Small intestine (tissue), 16 donors: ENCODE measurements at places on chromosomes 7 and 10. TPM values are rescaled to one million over a fixed set of nuclear protein-coding genes. Genes with fewer than 3 reads are reported as not detected.

DNA sequence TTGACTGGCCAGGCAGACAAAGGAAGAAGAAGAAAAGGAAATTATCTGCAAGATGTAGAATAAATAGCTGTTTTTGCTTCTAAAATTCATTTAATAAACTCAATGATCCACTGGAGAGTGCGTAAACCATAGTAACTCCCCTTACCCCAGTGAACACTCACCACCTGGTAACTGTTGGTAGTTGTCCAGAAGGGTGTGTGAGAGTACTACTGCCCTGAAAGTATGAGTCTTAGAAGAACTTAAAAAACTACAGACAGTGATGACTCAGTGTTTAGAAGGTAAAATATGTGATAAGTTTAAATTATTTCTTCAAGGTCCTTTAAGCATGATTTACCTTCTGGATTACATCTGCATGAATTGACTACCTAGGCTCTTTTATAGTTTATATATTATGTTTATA lies 53.0 kb upstream of the SEMA3A start:
- no peak overlapping the region for H3K27ac ChIP-seq
- no peaks in the 10 kb centered on the region for H3K27me3 ChIP-seq
- no peaks in the 10 kb centered on the region for H3K4me1 ChIP-seq
- no peak for DNase-seq

DNA sequence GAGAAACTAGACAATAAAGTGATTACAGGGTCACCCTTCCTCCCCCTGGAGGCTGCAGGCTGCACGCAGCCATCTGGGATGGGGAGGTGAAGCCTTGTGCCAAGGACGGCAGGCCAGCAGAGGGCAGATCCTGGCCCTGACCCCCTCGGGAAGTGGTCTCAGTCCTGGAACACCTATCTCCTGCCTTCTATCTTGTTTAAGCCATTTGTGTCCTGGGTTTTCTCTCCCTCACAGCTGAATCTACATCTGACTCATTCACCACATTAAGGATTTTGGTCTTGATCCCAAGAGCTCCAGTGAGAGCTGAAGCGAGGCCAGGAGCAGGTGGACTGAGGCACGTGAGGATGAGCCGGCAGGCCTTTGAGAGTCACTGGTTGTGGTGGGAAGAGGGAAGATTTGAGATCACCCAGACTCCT lies 16.4 kb upstream of the PARP12 start:
- no peak overlapping the region for H3K4me3 ChIP-seq
- no peak overlapping the region for H3K27ac ChIP-seq
- H3K36me3 ChIP-seq, result no peaks in the 10 kb centered on the region
- no peaks in the 10 kb centered on the region for H3K4me1 ChIP-seq
- DNase-seq, result peak; percentile 40

DNA sequence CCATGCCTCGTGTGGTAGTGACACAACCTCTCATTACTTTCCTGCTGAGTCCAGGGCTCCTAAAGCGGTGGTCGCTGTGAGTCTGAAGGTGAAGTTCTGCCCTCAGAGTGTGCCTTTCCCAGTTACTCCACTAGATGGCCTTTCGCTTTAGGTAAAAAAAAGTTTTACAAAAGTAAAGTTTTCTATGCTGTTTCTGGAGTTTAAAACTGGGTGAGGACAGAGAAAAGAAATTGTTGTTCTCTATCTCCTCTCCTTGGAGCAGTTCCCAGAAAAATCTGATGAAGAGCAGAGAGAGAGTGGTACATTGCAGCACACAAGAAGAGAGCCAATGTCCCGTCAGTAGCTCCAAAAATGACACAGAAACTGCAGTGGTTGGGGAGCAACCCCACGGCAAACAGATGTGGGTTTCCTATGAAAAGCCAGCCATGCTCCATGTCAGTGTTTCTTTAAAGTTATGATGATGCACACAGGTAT lies 257.1 kb downstream of the GLI3 start:
- H3K27me3 ChIP-seq, result no peaks in the 10 kb centered on the region
- H3K4me3 ChIP-seq, result no peak overlapping the region
- H3K36me3 ChIP-seq, result no peaks in the 10 kb centered on the region
- DNase-seq, result peak; percentile 44
- no peak overlapping the region for H3K27ac ChIP-seq
- H3K4me1 ChIP-seq, result no peaks in the 10 kb centered on the region

GRCh38 chr10:123972481-123973401 lies 81.1 kb upstream of the CPXM2 start:
- H3K4me1 ChIP-seq, result no peaks in the 10 kb centered on the region
- H3K36me3 ChIP-seq, result no peaks in the 10 kb centered on the region
- DNase-seq, result no peak
- H3K4me3 ChIP-seq, result no peak overlapping the region
- H3K27me3 ChIP-seq, result peaks cover 3% of the 10 kb centered on the region

DNA sequence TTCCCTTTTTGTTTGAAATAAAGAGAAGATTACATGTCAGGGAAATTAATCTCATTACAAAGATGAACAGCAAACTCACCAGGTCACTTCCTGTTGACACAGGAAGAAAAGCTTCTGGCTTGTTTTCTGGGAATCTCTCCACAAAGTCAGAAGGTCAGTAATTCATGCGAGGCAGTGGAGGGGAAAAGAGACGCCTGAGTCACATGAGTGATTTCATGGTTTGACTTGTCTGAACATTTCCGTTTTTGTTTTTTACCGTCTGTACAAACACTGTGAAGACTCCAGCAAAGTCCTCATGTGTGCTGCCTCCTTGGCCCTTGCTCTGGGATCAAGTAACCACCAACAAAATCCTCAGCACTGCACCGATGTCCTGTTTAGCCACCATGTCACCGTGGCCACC lies 2.5 kb upstream of the HABP2 start:
- no peak overlapping the region for H3K27ac ChIP-seq
- no peak overlapping the region for H3K4me3 ChIP-seq
- H3K36me3 ChIP-seq, result no peaks in the 10 kb centered on the region

DNA sequence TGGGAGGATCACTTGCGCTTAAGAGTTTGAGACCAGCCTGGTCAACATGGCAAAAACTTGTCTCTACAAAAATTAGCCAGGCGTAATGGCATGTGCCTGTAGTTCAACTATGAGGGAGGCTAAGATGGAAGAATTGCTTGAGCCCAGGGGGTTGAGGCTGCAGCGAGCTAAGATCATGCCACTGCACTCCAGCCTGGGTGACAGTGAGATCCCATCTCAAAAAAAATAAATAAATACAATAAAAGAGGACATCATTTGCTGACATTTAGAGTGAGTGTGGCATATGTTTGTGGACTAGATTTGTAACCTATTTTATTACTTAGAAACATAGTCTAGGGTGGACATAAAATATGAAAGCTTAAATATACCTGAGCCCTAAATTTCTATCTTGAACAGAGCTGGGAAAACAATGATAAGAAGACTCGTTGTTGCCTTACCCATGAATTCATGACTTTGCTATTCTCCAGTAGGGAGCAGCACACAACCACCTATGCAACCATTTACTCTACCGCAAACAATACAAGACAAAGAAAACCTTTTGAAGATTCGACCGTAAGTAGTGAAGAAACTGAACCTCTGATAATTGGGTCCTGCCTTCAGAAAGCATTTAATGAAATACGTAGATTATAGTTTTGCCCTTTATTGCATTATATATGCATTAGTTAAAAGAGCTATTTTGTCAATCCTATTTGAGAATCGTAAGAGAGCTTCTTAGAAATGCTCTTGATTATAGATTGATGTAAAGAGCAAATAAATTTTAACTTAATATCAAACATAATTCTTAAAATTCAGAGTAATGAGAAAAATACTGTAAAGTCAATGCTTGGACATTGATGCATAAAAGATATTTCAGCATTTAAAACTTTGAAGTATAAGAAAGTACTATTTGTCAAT lies 83.5 kb downstream of the GNAT3 start:
- DNase-seq, result peak; percentile 77
- H3K27me3 ChIP-seq, result no peaks in the 10 kb centered on the region
- no peak overlapping the region for H3K27ac ChIP-seq
- H3K4me3 ChIP-seq, result no peak overlapping the region
- H3K4me1 ChIP-seq, result no peaks in the 10 kb centered on the region

- H3K27ac ChIP-seq, result no peak overlapping the region
- H3K4me3 ChIP-seq, result no peak overlapping the region
- no peaks in the 10 kb centered on the region for H3K27me3 ChIP-seq
- H3K4me1 ChIP-seq, result no peaks in the 10 kb centered on the region
Observed at GRCh38 chr10:55627501-55628051, 733.5 kb downstream of the ZWINT start.

- no peak overlapping the region for H3K27ac ChIP-seq
- H3K4me3 ChIP-seq, result peak overlapping the region; percentile 63
- H3K36me3 ChIP-seq, result no peaks in the 10 kb centered on the region
Observed at GRCh38 chr7:127253281-127254162, 781 bp upstream of the GRM8 start.

DNA sequence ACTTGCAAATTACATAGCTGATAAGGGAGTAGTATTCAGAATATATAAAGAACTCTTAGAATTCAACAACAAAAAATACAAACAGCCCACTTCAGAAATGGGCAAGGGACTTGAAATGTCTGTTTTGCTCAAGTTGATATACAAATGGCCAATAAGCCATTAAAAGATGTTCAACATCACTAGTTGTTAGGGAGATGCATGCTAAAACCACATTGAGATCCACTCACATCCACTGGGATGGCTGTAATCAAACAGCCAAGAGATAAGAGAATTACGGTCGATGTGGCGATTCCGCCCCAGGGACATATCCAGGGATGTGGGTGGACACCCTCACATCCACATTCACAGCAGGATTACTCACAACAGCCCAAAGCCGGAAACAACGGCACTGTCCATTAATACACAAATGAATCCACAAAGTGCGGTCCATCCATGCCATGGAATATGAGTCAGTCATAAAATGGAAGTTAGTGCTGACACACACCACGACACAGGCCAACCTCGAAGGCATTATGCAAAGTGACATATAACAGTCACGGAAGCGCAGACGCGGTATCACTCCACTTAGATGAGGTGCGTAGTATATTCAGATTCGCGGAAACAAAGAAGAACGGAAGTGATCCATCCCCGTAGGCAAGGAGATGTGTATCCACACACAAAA lies 227.8 kb downstream of the DNAJB6 start:
- H3K27me3 ChIP-seq, result no peaks in the 10 kb centered on the region
- H3K36me3 ChIP-seq, result no peaks in the 10 kb centered on the region
- H3K27ac ChIP-seq, result no peak overlapping the region

GRCh38 chr10:120735315-120735714 lies 115.8 kb upstream of the WDR11 start:
- no peaks in the 10 kb centered on the region for H3K4me1 ChIP-seq
- no peak overlapping the region for H3K4me3 ChIP-seq
- no peak overlapping the region for H3K27ac ChIP-seq
- no peaks in the 10 kb centered on the region for H3K36me3 ChIP-seq
- H3K27me3 ChIP-seq, result no peaks in the 10 kb centered on the region

DNA sequence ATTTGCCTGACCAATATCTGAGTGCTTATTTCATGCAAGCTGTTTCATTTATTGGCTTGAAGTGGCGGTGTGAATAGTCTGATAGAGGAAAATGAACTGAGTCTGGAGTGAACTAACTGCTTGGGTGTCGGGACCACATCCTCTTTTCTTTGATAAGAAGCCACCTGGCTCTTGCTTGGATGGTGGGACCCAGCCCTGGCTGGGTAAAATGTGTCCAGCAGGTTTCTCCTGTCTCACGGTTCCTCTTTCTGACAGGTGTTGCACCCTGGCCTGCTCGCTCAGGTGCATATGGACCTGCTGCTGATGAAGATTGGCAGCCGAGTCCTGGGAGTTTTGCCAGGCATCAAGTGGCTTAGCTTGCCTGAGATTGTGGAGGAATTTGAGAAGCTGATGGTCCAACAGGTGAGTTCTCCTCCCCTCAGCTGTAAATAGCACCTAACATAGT lies 1.6 kb downstream of the ADCK2 start:
- H3K27me3 ChIP-seq, result no peaks in the 10 kb centered on the region
- DNase-seq, result no peak
- H3K4me3 ChIP-seq, result no peak overlapping the region
- H3K36me3 ChIP-seq, result no peaks in the 10 kb centered on the region
- H3K27ac ChIP-seq, result no peak overlapping the region

DNA sequence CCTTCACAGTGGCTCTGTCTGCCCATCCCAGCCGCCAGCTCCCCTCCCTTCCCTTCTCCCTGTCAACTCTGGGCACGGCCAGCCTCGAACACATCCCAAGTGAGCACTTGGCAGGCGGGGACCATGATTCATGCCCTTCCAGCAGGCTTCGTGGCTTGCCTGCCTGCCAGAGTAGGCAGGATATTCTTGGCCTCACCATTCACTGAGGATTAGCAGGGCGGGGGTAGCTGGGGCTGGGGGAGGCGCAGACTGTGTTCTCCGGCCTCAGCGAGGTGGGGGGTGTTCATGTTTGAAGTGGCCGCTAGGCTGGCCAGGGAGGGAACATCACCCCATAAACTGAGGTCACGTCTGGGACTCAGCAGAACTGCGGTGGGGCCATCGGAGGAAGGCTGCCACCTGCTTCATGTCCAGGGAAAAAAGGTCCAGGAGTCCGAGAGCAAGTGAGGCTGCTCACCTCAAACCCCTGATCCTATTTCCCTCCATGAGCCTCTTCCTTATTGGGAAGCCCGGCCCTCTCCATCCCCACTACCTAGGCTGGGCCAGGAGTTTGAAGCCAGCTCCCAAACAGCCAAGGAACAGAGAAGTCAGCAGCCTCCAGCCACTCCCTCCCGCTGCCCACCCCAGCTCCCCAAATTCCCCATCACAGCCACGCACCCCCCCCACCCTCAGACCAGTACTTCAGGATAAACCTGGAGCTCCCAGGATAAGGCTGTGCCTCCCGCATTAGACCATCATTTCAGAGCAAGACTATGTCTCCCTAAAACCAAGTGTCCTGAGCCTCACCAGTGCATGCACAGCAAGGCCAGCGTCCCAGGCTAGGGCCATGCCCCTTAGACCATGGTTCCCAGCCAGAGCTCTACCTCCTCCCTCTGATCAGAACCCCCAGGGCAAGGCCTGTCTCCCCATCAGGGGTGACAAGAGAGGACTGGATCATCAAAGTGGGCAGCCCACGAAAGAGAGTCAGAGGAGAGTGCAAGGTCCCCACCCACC lies 42.8 kb upstream of the RABGEF1 start:
- no peak overlapping the region for H3K4me3 ChIP-seq
- no peaks in the 10 kb centered on the region for H3K4me1 ChIP-seq

- H3K4me1 ChIP-seq, result peaks cover 11% of the 10 kb centered on the region
- H3K27ac ChIP-seq, result peak overlapping the region; percentile 6
- no peak overlapping the region for H3K4me3 ChIP-seq
- DNase-seq, result no peak
- H3K27me3 ChIP-seq, result peaks cover 99% of the 10 kb centered on the region
Observed at GRCh38 chr7:27162561-27163287, 2.6 kb downstream of the HOXA9 start.

DNA sequence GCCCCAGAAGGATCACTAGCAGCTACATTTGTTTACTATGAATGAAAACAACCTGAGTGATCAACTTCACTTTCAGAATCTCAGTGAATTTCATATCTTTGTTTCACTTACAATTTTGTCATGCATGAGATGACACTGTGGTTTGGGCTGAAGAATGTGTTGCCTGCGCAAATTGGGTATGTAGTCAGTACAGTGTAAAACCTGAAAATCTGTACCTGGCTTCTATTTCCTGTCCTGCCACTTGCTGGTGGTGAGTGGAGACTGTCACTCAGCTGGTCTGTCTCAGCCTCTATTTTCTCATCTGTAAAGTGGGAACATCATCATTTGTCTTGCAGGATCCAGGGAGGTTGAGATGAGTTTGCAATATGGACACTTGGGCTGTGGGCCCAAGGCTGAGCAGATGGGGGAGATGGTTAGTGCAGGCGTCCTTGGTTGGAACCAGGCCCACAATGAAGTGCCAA lies 118.0 kb downstream of the WDFY4 start:
- no peaks in the 10 kb centered on the region for H3K4me1 ChIP-seq
- H3K36me3 ChIP-seq, result no peaks in the 10 kb centered on the region
- H3K4me3 ChIP-seq, result no peak overlapping the region
- no peak overlapping the region for H3K27ac ChIP-seq

Gene FXYD4
- polyA plus RNA-seq, result not detected

Gene FRAT1
- polyA plus RNA-seq, result 3.8 TPM

Gene NCF1
- polyA plus RNA-seq, result 0.89 TPM

Gene NPC1L1
- 71.9 TPM for polyA plus RNA-seq

Gene GATA3
- polyA plus RNA-seq, result 0.37 TPM

Gene LRRC17
- 19.9 TPM for polyA plus RNA-seq

Gene ENTPD1
- polyA plus RNA-seq, result 9.8 TPM

Gene OR13A1
- 0.12 TPM for polyA plus RNA-seq
